Ascending aorta (tissue), 2 donors: ENCODE measurements at places on chromosomes 6 and 20.

DNA sequence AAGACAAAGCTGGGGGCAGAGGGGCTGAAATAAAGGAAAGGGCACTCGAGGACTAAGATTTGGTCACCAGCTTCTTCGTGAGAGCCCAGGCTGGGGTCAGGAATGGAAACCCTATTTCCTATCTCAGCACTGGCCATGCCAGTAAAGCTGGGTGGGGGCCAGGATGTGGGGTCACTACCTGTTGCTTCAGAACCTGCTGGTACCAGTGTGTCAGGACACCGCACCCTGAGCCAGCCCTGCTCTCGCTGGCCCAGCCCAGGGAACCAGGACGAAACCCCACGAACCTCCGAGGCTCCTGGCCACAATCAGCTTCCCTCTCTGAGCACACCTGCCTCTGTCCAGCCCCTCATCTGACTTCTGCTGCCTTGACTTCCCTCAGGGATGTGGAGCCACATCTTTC is 2.1 kb downstream of the CDSN start:
- H3K4me1 ChIP-seq: peaks cover 29% of the 10 kb centered on the region
- no peaks in the 10 kb centered on the region for H3K36me3 ChIP-seq
- no peaks in the 10 kb centered on the region for H3K27me3 ChIP-seq
- no peak for DNase-seq
- no peak overlapping the region for H3K4me3 ChIP-seq
- H3K27ac ChIP-seq: no peak overlapping the region

DNA sequence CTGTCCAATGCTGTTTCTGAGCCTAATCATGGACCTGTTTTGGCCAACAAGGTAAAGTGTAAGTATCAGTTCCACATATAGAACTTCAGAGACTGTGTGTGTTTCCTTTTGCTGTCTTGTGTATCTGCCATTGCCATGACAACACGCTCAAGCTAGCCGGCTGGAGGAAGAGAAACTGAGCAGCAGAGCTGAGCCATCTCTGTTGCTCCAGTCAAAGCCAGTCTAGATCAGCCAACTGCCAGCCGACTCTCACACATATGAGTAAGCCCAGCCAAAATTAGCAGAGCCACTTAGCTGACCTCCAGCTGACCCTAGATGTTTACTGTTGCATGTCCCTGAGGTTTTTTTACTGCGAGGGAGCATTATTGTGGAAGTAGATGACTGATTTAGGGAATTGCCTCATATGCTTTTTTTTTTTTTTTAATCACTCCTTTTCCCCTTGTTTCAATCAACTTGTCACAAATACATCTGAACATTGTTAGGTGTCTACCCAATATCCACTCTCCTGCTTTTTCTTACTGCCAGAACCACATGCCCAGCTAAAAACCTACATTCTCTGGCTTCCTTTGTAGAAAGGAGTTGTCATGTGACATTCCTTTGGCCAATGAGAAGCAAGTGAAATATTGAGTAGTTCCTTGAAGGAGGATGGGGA is 304.3 kb upstream of the SUPT3H start:
- no peak overlapping the region for H3K27ac ChIP-seq
- H3K4me1 ChIP-seq: no peaks in the 10 kb centered on the region
- H3K4me3 ChIP-seq: no peak overlapping the region
- H3K36me3 ChIP-seq: no peaks in the 10 kb centered on the region

- DNase-seq: no peak
- no peaks in the 10 kb centered on the region for H3K4me1 ChIP-seq
Observed at GRCh38 chr6:25713824-25714223, 40.7 kb upstream of the SLC17A4 start.

GRCh38 chr6:112343390-112343789 is 3.7 kb upstream of the RFPL4B start:
- H3K36me3 ChIP-seq: no peaks in the 10 kb centered on the region
- peaks cover 2% of the 10 kb centered on the region for H3K4me1 ChIP-seq
- H3K4me3 ChIP-seq: no peak overlapping the region
- no peak overlapping the region for H3K27ac ChIP-seq
- no peak for DNase-seq

- no peaks in the 10 kb centered on the region for H3K4me1 ChIP-seq
- no peak overlapping the region for H3K27ac ChIP-seq
- no peaks in the 10 kb centered on the region for H3K36me3 ChIP-seq
- H3K27me3 ChIP-seq: no peaks in the 10 kb centered on the region
Observed at GRCh38 chr20:6083926-6084325, 30.1 kb upstream of the LRRN4 start.

DNA sequence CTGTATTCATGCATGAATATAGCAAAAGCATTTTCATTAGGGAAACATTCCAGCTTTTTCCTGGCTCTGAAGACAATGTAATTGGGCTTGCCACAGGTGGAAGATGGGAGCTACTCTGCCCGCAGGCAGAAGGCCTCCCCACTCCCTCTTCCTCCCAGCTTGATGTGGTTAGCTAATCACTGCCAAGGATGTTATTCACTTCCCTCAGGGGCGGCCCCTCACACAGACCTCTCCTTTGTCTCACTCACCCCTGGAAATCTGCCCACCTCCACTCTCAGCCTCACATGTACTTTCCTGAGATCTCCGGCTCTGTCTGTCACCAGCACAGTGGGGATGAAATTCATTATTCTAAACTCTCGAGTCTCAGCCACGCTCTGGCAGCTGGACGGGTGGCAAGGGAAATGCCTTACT is 100.7 kb downstream of the ANKRD60 start:
- peaks cover 47% of the 10 kb centered on the region for H3K4me1 ChIP-seq
- no peaks in the 10 kb centered on the region for H3K27me3 ChIP-seq
- DNase-seq: no peak
- H3K36me3 ChIP-seq: no peaks in the 10 kb centered on the region
